ENCODE measurements at places on chromosomes 16 and 17.

GRCh38 chr16:60608971-60609370, 1427.3 kb downstream of the CDH8 start:
- DNase-seq: no peak

GRCh38 chr17:58082870-58083490, at the start of gene DYNLL2:
DYNLL2 (plus strand) TSS chr17:58083419; CDS start chr17:58087091, 3,672 bp downstream.
- peak; percentile 96 for DNase-seq

GRCh38 chr16:78709137-78709884, 609.9 kb downstream of the WWOX start:
- DNase-seq: no peak

GRCh38 chr17:61475726-61476125, 23.5 kb downstream of the TBX4 start:
- DNase-seq: peak; percentile 46

DNA sequence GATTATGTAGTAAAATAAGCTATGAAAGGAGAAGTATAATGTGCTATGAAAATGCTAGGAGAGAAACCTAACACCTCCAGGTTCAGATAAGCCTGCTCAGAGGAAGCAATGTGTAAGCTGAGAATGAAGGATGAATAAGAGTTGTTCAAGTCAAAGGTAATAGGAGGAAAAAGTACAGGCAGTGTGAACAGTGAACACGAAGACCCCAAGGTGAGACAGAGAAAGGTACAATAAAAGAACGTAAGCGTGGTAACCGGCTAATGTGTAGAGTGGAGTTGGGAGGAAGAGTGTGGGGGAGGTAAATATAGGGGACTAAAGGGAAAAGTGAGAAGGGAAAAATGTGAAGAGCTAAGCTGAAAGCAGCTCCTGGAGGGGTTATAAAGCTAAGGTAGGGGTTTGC, 74.2 kb downstream of the TTC19 start:
- DNase-seq: no peak

Data from fibroblast of skin of right quadriceps (primary cell).